ENCODE measurements at places on chromosomes 2 and 18.

DNA sequence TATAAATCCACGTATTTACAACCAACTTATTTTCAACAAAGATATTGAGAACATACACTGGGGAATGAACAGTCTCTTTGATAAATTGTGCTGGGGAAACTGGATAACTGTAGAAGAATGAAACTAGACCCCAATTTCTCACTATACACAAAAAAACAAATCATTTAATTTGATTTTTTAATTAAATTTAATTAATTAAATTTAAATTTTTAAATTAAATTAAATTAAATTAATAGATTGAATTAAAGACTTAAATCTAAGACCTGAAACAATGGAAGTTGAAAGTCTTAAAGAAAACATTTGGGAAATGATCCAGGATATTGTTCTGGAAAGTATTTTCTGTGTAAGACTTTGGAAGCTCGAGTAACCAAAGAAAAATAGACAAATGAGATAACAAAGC, 301.4 kb downstream of the GALNT13 start:
- no peak for DNase-seq

DNA sequence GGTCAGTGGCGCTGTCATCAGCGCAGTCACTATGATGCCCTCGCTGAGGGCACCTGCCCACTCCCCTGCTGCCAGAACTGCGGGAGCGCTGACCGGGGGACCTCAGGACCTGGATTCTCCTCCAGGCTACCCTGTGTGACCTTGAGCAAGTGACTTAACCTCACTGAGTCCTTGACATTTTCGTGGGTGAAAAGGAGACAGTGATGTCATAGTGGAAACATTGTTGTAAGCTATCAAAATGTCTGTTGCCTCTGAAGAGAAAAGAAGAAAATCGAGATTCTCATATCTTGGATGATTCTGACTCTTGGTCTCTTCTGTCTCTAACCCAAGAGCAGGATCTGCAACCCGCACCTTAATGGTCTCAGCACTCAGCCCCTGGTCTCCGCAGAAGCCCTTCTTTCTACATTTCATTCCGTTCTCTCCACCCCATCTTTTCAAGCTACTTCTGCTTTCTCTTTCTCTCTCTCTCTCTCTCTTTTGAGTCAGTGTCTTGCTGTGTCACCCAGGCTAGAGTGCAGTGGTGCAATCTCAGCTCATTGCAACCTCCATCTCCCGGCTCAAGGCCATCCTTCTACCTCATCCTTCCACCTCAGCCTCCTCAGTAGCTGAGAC, 978 bp upstream of the TUBA4A start:
- DNase-seq = no peak

DNA sequence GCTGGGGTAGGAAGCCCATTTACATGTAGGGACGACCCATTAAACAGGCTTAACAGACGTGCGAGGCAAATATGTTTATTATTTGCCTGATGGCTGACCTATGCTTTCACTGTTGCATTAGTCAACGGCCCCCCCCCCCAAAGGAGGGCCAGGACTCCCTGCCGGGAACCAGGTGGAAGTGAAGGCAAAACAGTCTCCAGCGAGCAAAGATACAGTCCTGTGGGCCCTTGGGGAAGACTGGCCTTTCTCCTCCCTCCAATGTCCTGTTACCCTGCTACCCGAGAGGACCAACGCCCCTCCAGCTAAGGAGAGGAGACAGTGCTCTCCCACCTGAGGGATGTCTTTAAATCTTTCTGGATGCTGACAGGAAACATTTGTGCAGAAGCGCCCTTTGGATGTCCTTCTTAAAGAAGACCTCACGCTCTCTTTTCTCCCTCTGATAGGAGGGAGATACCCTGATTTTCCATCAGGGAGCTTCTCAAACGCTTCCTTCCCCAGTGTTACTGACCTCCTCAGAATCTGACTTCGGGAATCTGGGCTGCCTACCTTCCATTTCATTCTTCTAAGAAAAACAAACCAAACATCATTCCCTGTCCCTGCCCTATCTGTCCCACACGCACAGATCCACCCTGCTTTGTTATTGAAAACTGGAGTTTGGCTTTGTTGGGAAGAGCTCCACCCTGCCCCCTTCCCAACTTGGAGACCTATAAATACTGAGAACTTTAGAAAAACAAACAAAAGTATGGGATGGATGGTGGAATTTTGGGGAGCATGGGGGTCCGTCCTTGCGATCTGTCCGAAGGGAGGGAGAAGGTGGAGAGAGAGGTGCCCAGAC, 135.9 kb upstream of the SIX3 start:
- DNase-seq = no peak

DNA sequence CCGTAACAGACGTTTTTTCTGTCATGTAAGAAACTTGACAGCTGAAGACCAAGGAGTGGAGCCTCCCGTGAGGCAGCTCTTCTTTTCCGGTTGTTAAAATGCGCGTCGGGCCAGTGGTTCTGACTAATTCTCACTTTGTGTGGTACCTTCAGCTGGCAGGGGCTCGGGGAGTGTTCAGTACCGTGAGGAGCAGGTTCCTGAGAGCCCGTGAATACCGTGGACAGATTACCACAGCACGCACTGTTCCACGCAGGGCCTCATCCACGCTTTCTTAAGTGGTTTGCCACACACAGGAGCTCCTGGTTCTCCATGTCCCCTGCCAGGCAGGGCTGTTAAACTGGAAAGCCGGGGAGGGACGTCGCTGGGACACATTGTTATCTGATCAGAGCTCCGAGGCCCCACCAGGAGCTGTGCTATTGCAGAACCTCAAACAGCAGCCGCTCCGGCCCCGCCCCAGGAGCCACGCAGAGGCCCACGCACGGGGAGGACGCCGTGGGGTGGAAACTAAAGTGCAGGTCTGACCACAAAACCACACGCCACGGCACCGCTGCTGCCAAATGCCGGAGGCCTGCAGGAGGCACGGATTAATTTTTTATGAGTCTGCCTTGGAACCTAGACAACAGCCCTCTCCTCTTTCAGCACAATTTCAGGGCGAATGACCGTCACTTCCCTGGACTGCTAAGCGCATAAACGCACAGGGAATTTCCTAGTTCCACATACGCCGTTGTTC, 43.3 kb downstream of the NFATC1 start:
- DNase-seq = no peak

DNA sequence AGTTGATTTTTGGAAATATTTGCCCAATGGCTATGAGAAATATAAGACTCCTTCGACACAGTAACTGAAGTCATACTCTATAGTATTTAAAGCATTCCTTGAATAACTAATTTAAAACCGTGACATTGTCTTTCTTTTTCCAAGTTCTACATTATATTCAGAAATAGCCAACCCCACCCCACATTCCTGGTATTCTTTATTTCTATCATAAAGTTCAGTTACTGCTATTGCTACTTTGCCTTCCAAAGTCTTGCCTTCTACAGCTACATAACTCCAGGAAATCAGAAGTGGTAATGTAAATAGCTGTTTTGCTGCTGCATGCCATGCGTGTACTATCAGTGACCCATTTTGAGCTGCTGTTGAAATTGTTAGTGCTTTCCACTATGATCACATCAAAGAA, 45.1 kb upstream of the SETBP1 start:
- DNase-seq = no peak

DNA sequence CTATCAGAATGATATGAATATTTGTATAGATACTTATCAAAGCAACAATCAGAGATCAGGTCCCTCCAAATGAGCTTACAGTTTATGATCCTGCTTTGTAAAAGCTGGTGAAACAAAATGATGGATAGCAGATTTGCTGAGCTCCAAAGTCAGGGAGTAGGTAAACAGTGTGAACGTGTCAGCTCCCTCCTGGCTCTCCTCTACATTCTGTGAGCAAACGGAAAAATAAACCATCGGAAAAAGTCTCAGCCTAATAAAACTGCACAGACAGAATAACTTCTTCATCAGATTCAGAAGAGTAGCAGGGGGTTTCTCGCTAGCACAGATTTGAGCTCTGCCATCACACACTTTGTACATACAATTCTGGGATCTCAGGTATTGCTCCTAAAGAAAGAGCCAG, 51.3 kb downstream of the BCL11A start:
- DNase-seq = no peak

- DNase-seq = no peak
Measured at GRCh38 chr2:26557244-26557925, 79.5 kb upstream of the OTOF start.

GRCh38 chr18:74331404-74331803, 15.8 kb downstream of the C18orf63 start:
- DNase-seq = no peak

- DNase-seq = no peak
Measured at GRCh38 chr2:120134263-120134662, 88.9 kb downstream of the TMEM185B start.

DNA sequence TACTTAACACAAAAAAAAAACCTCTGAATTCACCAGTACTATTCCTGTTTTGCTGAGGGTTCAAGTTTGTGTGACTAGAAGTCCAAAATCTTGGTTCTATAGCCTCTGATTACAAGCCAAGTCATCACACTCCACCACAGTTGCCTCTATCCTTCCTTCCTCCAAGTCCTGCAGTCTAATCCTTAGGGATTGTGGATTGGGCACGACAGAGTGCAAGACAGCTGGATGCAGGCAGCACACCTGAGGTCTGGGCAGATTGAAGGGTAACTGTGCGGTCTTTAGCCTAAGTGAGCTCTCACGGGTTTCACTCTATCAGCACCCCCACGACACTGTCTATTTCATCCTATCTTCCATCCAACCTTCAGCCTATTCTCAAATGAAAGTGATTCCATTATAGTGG, 299.4 kb upstream of the ID2 start:
- DNase-seq = no peak

DNA sequence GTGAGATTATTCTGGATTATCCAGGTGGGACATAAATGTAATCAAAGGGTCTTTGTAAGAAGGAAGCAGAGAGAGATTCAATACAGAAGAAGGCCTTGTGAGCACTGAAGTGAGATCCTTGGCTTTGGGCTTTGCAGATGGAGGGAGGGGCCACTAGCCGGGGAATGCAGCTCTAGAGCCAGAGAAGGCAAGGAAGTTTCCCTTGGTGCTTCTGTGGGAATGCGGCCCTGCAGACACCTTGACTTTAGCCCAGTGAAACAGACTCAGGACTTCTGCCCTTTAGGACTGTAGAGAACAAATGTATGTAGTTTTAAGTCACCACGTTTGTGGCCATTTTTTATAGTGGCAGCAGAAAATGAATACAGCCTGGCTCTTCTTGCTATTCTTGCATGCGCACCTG, 8.1 kb downstream of the NEU2 start:
- no peak for DNase-seq

DNA sequence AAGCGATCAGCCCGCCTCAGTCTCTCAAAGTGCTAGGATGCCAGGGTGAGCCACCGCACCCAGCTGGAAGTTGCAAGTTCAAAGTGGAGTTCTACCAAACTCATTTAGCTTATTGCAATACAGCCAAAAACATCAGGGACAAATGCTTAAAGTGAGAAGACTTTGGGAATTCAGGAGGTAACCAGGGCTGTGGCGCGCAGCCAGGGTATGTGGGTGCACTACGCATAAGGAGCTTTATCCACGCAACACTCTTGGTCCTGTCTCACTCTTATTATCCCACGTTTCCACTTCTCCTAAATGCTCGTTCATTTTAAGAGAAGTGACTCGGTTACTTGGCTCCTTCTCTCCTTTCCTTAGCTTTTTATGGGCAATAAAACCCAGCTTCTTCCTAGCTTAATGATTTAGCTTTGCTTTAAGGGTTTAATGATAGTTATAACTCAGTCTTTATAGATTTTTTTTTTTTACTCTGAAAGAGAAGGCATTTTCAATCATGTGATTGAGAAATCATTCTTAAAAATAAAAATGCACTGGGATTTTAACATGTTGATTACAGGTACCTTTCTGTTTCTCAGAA, 199.8 kb downstream of the KCNE4 start:
- DNase-seq = no peak

DNA sequence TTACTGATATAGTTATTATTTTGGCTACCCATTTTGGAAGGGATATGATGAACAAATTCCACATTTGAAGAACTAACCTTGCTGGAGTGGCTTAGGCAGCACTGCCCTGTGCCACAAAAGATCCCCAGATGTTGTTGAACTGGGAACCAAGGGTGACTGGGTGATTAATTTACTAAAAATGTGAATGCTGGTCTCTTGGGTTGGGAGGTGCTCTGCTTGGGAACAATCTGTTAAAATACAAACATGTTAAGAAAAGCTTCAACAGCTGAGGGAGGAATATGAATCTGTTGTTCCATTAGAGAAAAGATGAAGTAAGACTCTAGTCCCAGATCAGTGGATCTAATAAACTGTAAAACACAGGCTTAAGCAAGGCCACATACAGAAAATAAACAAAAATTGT, 1860.1 kb downstream of the SUCLG1 start:
- no peak for DNase-seq

GRCh38 chr2:80126596-80127189, 177.9 kb downstream of the LRRTM1 start:
- DNase-seq = no peak

- no peak for DNase-seq
Measured at GRCh38 chr18:74367905-74368304, 52.3 kb downstream of the C18orf63 start.

DNA sequence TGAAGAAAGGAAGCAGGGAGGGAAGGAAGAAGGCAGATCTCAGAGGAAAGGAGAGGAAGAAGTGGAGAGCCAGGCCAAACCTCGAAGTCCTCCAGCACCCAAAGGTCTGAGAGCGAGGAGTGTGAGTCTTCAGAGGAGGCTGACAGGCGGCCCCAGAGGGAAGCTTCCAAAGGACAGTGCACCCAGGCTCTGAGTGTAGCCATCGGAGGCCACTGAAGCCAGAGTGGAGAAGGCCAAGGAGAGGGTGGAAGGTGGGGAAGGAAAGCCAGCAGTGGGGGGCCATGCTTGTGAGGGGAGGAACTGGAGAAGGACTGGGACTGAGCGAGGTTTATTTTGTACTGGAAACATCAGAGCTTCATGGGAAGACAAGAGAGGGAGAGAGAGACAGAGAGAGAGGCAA, 6.0 kb downstream of the ATP6V1B1 start:
- DNase-seq = no peak

GRCh38 chr2:84925336-84925723, 19.9 kb downstream of the TMSB10 start:
- no peak for DNase-seq

- DNase-seq = peak; percentile 84
Measured at GRCh38 chr2:235605312-235606003, 111.6 kb downstream of the AGAP1 start.

GRCh38 chr2:222751238-222751637, 79.8 kb downstream of the MOGAT1 start:
- no peak for DNase-seq

DNA sequence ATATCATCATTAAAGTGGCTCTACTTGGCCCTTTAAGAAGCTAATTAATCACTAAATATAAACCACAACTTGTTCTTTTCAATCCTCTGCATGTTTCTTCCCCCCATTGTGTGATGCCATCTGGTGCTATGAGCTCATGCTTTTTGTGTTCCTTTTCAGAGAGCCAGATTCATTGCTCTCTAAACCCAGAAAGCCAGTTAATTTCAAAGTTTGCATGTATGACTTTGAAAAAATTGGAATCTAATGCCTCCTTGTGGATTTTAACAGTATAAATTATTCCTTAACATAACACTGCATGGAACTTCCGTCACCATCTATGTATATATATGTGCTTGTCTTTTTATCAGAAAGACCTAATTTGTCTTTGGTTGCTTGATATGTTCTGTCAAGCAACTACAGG, 31.1 kb downstream of the TMEM178A start:
- DNase-seq = no peak

GRCh38 chr2:120218181-120218580, 5.0 kb downstream of the TMEM185B start:
- DNase-seq = no peak

GRCh38 chr2:65098741-65099140, 31.2 kb downstream of the RAB1A start:
- DNase-seq = no peak

- DNase-seq = no peak
Measured at GRCh38 chr2:43157506-43158246, 68.7 kb downstream of the ZFP36L2 start.
